Endothelial cell (in vitro differentiated cells): ENCODE measurements at places on chromosomes 12 and 14. TPM values are rescaled to one million over a fixed set of nuclear protein-coding genes. Genes with fewer than 3 reads are reported as not detected.

Gene C12orf43
- 20.2 TPM for total RNA-seq

Gene DDX11
- 40.2 TPM for total RNA-seq

Gene RPL10L
- not detected for total RNA-seq

Gene TBX5
- total RNA-seq: 0.38 TPM

Gene BEGAIN
- total RNA-seq: 1.6 TPM

- no peaks in the 10 kb centered on the region for H3K36me3 ChIP-seq
- H3K27ac ChIP-seq: no peak overlapping the region
- H3K4me1 ChIP-seq: peaks cover 11% of the 10 kb centered on the region
- DNase-seq: no peak
Observed at GRCh38 chr12:54590978-54591591, 2.6 kb upstream of the PPP1R1A start.

DNA sequence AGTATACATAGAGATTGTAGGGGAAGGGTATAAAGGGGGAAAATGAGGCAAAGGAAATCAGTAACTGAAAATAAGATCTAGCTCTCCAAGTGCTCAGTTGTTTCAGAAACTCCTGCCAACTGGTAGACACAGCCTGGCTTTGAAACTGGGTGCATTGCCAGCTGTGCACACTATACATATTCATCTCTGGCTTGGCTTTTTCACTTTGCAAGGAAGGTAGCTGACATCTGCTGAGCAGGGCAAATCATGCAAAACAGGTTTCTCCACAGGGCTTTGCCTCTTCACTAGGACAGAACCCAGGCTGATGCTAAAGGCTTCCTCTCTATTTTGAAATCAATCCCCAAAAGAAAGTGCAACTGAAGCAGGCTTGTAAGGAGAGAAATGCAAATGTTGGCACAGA is 101.5 kb downstream of the HELB start:
- DNase-seq: no peak
- H3K4me1 ChIP-seq: no peaks in the 10 kb centered on the region
- H3K4me3 ChIP-seq: no peak overlapping the region
- H3K27me3 ChIP-seq: no peaks in the 10 kb centered on the region

DNA sequence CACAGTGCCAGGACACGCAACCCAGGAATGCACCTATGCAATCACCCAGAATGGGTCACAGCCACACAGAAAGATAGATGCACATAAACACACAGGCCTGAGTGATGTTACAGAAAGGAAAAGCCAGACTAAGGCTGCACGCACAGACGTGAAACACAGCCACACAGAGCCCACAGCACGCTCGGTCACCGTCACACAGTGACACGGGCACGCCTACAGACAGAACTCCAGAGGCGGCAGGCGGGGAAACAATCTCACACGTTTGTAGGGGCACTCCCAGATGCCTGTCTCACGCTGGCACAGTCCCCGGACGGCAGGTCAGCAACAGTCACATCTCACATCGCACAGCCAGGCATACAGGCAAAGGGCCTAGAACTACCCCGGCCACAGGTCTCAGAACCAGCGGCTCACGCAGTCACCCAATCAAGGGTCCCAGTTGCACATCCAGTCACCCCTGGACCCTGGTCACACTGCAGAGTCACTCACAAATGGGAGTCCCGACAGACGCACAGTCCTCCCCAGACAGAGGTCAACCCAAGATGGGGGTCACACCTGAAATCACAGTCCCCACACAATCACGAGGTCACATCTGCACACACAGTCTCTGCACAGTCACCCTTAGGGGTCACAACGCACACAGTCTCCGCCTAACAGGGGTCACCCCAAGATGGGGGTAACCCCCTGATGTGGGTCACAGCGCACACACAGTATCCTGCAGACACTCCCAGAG is 790 bp downstream of the SSH1 start:
- peak; percentile 35 for DNase-seq
- peaks cover 16% of the 10 kb centered on the region for H3K27me3 ChIP-seq
- peaks cover 30% of the 10 kb centered on the region for H3K36me3 ChIP-seq
- peak overlapping the region; percentile 93 for H3K27ac ChIP-seq

- H3K36me3 ChIP-seq: no peaks in the 10 kb centered on the region
- no peaks in the 10 kb centered on the region for H3K4me1 ChIP-seq
- DNase-seq: no peak
- H3K27me3 ChIP-seq: no peaks in the 10 kb centered on the region
- H3K4me3 ChIP-seq: no peak overlapping the region
- no peak overlapping the region for H3K27ac ChIP-seq
Observed at GRCh38 chr14:88940671-88941070, 116.2 kb downstream of the TTC8 start.

DNA sequence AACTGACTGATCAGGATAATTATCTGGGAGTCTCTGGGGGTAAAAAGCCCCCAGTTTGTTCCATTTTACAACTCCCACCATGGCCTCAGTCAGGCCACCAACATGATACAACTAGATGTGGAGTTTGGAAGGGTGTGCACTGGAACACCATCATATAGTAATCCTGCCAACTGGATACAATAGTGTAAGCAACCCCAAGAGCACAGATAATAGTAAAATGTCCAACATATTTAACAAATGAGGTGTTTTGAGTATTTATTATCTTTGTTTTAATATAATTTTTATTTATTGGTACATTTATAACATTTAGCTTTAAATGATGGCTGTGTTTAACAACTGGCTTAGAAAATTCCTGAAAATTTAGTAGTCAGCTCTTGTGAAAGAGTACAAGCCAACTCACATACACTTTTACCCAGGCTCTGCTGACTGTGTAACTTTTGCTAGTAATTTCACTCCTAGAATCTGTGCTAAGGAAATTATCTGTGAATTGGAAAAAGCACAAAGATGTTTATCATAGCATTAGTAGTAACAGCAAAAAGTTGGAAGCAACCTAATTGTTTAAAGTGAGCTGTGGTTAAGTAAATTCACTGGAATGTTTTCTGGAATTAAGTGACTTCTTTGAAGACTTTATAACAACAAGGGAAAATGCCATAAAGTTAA is 196.8 kb downstream of the RAD51B start:
- H3K4me1 ChIP-seq: no peaks in the 10 kb centered on the region
- no peak overlapping the region for H3K4me3 ChIP-seq
- no peak overlapping the region for H3K27ac ChIP-seq
- no peaks in the 10 kb centered on the region for H3K27me3 ChIP-seq
- no peaks in the 10 kb centered on the region for H3K36me3 ChIP-seq

DNA sequence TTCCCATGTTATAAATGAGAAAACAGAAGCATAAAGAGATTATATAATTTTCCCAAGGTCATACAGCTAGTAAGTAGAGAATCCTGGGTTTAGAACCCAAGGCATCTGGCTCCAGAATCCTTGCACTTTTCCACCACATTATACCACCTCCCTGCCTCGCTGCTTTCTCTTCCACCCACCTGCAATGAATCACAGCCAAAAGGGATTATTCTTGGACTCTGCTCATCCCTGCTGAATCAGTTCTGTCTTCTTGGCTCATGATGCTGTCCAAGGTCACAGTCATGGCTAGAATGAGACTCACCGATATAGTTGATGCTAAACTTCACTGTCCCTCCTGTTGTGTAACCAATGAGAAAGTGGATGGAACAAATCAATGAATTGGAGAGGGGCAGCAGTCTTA is 356.6 kb downstream of the FUT8 start:
- DNase-seq: no peak
- no peak overlapping the region for H3K4me3 ChIP-seq
- no peak overlapping the region for H3K27ac ChIP-seq
- H3K4me1 ChIP-seq: peaks cover 3% of the 10 kb centered on the region

DNA sequence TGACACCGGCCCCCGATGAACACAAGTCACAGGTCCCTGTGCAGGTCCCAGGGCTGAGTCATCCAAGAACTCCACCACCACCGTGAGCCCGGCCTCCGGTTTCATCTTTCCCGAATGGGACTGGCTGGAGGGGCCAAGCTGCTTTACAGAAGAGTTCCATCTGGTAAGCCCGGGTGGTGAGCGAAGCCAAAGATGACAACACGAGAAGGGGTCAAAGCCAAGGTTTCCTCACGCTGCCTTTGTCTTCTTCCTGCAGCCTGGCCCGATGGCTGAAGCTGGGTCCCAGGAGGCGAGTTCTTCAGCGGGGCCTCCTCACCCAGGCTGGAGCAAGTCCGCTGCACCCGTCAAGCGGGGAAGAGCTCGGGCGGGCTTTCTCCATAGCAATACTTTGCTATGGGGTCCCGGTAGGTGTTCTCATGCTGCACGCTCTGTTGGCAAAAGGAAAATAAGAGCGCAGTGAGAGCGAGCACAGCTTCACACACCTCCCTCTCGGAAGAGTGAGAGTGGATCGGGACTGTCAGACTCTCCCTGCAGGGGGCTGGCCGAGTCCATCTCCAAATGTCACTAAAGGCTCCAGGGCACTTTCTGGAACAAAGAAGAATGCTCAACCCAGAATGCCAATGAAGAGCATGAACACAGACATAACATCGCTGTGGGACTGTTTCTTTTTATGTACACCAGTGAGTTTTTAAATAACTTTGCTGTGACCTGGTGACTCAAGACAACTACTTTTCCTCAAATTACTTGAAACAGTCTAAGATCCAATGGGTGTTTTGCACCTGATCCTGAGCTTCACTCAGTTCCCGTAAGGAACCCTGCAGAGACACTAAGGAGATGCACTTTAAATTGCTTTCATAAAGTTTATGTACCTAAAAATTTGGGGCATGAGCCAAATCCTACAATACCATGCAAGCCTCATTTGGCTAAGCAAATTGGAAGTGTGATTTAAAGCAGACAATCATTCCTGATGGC is 20.1 kb downstream of the SPRING1 start:
- peaks cover 3% of the 10 kb centered on the region for H3K27me3 ChIP-seq
- H3K27ac ChIP-seq: no peak overlapping the region
- peaks cover 34% of the 10 kb centered on the region for H3K36me3 ChIP-seq
- H3K4me3 ChIP-seq: no peak overlapping the region
- peaks cover 5% of the 10 kb centered on the region for H3K4me1 ChIP-seq
- no peak for DNase-seq
